ENCODE measurements at places on chromosomes 3 and 15. TPM values are rescaled to one million over a fixed set of nuclear protein-coding genes. Genes with fewer than 3 reads are reported as not detected.

GRCh38 chr3:50322386-50323091 lies at the start of gene HYAL2:
Gene HYAL2, minus strand, starts transcription at chr3:50322745. Its CDS starts 2,256 bp downstream, at chr3:50320489.
- DNase-seq, result no peak

GRCh38 chr3:72754582-72754981 lies 93.7 kb downstream of the SHQ1 start:
- no peak for DNase-seq

GRCh38 chr15:89489376-89489775 lies 7.0 kb downstream of the RHCG start:
- no peak for DNase-seq

DNA sequence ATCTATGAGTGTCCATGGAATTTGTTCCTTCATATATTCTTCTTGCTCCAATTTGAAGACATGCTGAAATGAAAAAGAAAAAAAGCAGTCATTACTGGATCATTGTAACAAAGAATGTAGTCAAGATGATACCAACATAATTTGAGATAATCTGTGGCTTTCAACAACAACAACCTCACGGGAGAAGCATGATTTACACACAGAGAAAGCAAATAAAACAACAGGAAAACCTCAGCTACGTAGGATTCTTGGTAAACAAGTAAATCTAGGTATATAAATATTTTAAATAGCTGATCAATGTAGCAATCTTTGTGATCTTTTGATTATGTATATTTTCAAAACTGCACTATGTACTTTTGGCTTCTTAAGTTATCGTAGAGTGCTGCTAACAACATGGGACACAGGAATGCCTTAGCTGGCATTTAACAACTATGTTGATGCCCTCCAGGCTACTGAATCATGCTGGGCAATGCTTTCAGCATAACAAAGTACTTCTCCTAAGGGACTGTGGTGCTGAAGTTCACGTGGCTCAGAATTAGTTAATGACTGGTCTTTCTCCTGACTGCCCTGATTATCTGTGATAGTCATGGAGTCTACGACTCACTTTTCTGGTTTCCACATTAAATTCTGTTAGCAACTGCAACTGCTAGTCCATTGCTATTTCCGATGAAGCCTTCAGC lies 96.5 kb upstream of the MYO5C start:
- no peak for DNase-seq

The CLDN16 gene
- 0.90 TPM for polyA plus RNA-seq

- DNase-seq, result no peak
These were observed 573.8 kb upstream of the LMCD1 start for GRCh38 chr3:7927864-7928263.

GRCh38 chr3:156763931-156764720 lies 62.0 kb upstream of the LEKR1 start:
- no peak for DNase-seq

The SPSB4 gene
- polyA plus RNA-seq, result 20.5 TPM

The TMEM158 gene
- 17.4 TPM for polyA plus RNA-seq

The IP6K2 gene
- polyA plus RNA-seq, result 183 TPM

The RPL32 gene
- 1,615 TPM for polyA plus RNA-seq

DNA sequence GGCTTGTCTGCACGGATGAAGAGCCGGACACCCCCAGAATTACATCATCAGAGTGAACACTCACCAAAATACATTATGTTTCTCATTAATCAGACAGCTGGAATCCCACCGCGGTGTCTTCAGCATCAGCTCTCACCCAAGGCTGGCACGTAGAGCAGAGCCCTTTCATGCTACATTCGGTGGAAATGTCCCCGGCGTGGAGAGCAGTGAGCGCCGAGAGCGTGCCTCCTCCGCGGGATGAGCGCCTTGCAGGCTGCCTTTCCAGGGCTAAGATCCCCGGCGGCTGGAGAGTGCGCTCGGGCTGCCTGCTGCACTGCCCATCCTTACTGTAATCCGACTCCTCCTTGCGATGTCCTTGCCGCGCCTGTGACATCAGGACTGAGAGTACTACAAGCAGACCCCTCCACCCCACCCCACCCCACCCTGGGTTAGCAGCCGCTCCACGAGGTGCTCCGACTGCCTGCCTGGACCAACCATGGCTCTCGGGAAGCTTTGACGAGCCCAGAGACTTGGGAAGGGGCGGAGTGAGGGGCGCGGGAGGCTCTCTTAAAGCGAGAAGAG lies at the start of gene ZNF385D:
TSS of gene ZNF385D (minus strand) at position 380 of the 561 bp plus-strand sequence. CDS start at position 86, 294 bp downstream.
- DNase-seq, result peak; percentile 52

GRCh38 chr3:46939578-46940445 lies 36.7 kb downstream of the CCDC12 start:
- DNase-seq, result no peak

The BCL2A1 gene
- polyA plus RNA-seq, result 0.32 TPM

- no peak for DNase-seq
These were observed 44.2 kb downstream of the MGLL start for GRCh38 chr3:127777921-127778656.

DNA sequence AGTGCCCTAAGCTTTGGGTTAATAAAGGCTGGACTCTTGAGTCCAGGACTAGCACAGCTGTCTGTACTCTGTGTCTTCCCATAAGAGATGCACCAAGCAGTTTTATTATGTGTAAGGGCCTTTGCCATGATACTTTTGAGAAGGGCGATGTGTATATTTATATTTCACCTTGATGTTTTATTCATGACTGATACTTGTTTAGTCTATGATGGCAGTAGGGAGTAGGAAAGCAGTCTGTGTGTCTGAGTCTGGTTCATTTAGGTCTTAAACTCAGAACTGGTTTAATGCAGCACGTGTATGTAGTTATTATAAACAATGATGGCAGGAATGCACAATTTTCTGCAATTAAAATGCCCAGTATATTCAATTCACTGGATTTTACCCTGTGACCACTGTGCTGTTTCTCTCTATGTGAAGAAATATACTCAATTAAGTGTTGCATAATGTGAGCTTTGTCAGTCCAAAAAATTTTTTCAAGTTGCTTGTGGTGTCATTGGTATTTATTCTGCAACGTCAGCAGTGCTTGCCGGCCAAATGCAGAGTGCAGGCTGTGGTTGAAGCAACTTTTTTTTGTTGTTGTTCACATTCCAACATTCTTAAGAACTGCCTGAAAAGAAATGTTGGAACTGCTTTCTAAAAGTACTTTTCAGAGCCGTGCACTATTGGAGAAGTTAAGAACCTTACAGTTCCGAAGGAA lies 423.7 kb upstream of the SEMA6D start:
- no peak for DNase-seq

GRCh38 chr15:64837502-64837901 lies 4.2 kb upstream of the PLEKHO2 start:
- no peak for DNase-seq

DNA sequence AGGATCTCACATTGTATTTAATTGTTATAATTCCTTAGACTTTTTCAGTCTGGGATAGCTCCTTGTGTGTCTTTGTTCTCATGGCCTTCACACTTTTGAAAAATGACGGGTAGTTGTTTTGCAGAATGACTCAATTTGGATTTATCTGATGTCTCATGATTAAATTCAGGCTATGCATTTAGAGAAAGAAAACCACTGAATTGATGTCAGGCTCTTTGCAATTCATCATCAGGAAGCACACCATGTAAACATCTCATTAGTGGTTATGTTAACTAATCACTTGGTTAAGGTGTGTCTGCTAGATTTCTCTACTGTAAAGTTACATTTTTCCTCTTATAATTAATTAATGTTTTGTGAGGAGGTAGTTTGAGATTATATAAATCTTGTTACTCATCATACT lies 8.0 kb upstream of the SLC22A13 start:
- no peak for DNase-seq

The LEKR1 gene
- 1.7 TPM for polyA plus RNA-seq

GRCh38 chr3:43021186-43021585 lies 42.1 kb downstream of the GASK1A start:
- no peak for DNase-seq

The KLHDC8B gene
- polyA plus RNA-seq, result 38.7 TPM

The SNURF gene
- polyA plus RNA-seq, result 7.9 TPM

DNA sequence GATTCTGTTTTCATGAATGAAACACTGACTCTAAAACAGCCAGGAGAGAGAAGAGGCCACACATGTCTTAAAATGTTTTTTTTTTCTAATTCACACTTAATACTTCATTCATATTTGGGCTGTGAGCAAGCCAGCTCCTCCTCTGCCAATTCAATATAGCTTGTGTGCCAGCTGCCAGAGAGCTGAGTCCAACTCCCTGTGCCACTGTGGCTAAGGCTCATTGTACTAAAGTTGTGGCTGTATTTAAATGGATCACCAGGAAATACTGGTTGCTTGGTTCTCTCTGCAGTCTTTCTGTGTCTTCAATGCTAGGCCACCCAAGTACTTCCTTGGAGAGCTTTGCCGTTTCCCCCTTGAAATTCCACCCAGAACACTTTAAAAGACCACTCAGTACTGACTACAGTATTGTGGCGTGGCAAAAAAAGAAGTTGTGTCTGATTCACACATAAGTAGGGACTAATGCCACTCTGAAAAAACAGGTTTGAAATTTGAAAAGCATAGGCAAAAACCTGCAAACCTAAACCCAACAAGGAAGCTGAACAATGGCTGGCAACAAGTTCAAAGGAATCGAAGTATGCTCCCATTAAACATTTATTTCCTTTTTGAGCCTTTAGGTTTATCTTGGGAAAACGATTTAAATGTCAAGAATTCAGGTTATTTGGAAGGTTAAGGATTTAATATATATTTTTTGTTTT lies 524.7 kb downstream of the DIPK2A start:
- no peak for DNase-seq

DNA sequence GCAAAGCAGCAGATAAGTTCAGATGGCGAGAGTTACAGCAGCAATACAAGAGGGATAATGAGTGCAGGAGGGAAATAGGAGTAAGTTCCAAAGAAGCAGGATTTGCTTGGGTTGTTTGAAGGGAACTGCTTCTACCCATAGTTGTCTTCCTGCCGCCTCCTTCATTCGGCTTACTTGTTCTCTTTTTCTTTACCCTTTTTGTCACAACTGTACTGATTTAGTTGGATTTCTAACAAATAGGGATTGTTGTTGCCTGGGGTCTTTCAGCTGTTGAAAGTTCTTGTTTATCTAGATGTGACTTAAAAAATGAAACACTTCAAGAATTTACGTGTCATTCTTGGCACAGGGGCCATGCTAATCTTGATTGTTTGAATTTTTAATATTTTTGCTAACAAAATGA lies 25.9 kb downstream of the MORF4L1 start:
- no peak for DNase-seq

- no peak for DNase-seq
These were observed 147.8 kb upstream of the IL12A start for GRCh38 chr3:159840703-159841299.

- DNase-seq, result no peak
These were observed 1.1 kb upstream of the INTS14 start for GRCh38 chr15:65611888-65612615.

The FBXL2 gene
- polyA plus RNA-seq, result 50.6 TPM

GRCh38 chr15:22236469-22236868 lies 156.1 kb downstream of the OR4M2 start:
- no peak for DNase-seq

The PRSS50 gene
- polyA plus RNA-seq, result 0.59 TPM

GRCh38 chr15:35557544-35557943 lies 11.6 kb upstream of the DPH6 start:
- no peak for DNase-seq

DNA sequence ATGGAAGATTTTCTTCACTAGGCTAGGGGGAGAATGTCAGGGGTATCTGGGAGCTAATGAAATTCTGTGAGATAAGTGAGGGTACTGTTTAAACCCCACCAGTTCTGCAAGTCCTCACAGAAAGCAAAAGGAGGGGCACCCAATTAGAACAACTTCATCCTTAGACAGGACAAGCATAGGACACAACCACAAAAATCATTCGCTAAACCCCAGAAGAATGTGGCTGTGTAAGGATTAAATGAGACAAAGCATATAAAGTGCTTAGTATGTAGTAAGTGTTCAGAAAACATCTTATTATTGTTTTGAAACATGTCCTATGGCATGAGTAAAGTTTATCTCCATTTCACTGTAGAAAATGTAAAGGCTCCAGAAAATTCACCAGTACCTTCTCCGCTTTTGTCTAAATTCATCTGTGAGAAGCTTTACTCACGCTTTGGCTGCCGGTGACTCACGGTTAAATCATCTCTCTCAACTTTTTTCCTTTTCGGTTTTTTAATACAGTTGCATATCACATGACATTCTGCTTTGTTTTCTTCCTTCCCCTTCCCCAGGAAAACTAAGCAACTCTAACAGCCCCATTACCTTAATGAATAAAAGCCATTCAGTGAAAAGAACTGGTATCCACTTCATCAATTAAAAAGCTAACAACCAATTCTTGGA lies 1.7 kb downstream of the CLRN1 start:
- no peak for DNase-seq

The ANO10 gene
- 37.1 TPM for polyA plus RNA-seq

The WDR93 gene
- 1.2 TPM for polyA plus RNA-seq

DNA sequence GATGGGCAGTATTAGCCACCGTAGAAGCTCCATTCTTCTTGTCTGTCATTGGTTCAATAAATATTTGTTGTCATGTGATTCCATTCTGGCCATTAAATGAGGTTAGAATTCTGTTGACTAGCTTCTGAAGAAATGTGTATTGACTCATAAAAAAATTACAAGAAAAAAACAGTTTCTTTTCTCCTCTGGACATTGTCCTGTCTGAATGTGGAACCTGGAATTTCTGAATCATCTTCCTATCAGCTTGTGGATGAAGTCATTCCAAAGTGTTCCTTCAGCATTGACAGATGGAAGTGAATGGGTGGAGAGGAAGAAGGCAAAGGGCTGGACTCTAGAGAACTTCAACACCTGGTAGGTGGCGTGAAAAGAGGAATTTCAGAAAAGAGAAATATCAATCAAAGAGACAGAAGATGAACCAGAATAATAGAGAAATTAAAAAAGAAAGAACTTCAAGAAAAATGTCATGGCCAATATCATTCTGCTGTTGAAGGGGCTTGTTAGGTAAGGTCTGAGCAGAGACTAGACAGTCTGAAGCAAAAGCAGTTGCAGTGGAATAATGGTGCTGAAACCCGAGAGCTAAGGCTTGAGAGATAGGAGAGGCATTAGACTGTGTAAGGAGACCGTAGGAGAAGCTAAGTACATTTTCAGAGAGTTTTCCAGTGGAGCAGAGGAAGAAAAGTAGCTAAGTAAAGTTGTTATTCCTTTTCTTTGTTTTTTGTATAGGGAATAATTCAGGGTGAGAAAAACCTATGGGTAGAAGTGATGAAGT lies 806.6 kb downstream of the SQOR start:
- no peak for DNase-seq

Measured in spinal cord (tissue), 10 donors.